ENCODE measurements at places on chromosomes 1 and 21.

DNA sequence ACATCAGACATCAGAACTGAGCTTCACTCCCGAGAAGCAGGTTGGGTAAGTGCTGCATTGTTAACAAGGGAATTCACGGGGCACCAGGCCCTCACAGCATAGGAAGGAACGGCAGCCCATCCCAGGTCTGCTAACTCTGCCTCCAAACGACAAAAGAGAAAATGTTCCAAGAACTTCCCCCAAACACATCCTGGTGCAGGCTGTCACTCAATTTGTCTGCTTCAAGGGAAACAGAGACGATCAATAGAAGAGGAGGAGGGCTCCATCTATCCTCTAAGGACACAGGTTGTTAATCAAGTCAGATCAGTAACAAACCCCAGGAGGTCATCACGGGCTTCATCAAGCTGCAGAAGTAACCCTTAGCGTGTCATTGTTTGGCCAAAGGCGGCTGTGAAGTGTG lies 3.5 kb upstream of the TSPEAR start:
- H3K36me3 ChIP-seq, result no peaks in the 10 kb centered on the region
- H3K27me3 ChIP-seq, result peaks cover 39% of the 10 kb centered on the region
- no peak overlapping the region for H3K4me3 ChIP-seq
- H3K27ac ChIP-seq, result no peak overlapping the region
- no peak for DNase-seq

DNA sequence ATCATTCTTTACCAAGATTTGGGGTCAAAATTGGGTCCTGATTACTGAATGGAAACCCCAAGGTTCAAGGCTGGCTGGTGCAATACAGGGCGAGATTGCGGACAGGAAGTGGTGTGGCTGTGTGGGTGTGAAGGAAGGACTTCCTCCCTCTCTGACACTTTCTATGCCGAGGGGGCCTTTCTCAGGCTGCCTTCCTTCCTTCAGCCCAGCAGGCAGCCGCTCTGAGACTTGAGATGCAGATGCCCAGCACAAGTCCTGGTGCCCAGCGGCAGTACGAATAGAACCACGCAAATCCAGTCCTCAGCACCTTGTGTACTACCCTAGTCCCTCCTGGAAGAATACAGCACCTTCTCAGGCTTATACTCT lies 16.3 kb downstream of the BATF3 start:
- peak overlapping the region; percentile 33 for H3K4me3 ChIP-seq
- H3K4me1 ChIP-seq, result peaks cover 31% of the 10 kb centered on the region
- H3K27ac ChIP-seq, result peak overlapping the region; percentile 76

DNA sequence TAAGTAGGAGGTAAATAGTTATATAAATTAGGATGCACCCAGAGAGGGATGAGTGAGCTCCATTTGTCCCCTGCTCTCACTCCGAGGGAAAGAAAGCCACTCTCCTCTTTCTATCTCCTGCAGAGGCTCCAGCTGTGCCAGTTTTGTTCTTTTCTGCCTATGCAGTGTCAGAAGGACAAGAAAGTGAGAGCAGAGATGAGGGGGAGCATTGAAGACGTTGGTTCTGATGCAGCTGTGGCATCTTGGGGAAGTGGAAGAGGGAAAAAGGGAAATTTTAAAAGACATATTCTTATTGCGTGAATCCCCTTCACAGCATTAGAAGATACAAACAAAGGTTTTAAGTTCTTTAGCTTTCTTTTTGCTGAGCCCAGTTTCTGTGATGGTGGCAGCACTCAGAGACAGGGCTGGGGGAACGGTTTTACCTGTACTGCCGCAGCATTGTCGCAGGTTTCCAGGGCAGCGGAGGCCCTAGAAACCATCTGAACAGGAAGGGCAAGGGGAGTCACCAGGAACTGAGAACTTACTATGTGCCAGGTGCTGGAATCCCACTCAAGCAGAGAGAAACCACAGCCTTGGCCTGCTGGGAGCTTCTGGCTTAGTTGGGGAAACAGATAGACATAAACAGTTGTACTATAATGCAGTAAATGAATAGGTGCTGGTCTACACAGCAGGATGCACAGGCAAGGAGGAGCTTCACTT lies 44.9 kb upstream of the USP24 start:
- H3K27me3 ChIP-seq, result no peaks in the 10 kb centered on the region
- H3K36me3 ChIP-seq, result no peaks in the 10 kb centered on the region
- peaks cover 15% of the 10 kb centered on the region for H3K4me1 ChIP-seq
- DNase-seq, result no peak
- no peak overlapping the region for H3K4me3 ChIP-seq

GRCh38 chr1:35220976-35221375 lies 28.0 kb upstream of the SFPQ start:
- no peaks in the 10 kb centered on the region for H3K4me1 ChIP-seq
- no peak overlapping the region for H3K27ac ChIP-seq
- peak; percentile 7 for DNase-seq
- no peaks in the 10 kb centered on the region for H3K27me3 ChIP-seq
- no peak overlapping the region for H3K4me3 ChIP-seq

GRCh38 chr1:204106825-204107224 lies 33.9 kb downstream of the SOX13 start:
- peaks cover 6% of the 10 kb centered on the region for H3K27me3 ChIP-seq
- no peak overlapping the region for H3K4me3 ChIP-seq
- peaks cover 1% of the 10 kb centered on the region for H3K36me3 ChIP-seq
- no peak overlapping the region for H3K27ac ChIP-seq
- peaks cover 19% of the 10 kb centered on the region for H3K4me1 ChIP-seq
